ENCODE measurements at places on chromosomes 12 and 14.

- no peak for DNase-seq
Observed at GRCh38 chr12:113932381-113933196, 33.5 kb downstream of the RBM19 start.

DNA sequence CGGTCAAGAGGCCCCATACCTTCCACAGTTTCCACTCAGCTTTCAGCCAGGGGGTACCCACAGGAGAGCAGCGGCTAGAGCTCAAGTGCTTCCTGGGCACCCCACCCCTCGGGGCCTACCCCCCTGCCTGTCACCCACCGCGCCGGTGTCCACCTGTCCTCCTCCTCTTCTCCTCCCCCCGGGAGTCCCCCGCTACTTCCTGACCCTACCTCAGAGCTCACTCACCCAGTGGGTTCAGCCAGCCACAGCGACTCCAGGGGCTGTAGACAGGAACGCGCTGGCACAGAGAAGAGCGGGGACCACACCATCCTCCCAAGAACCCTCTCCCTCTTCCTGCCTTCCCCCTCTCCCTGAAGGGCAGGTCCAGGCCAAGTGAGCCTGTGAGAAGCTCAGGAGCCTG, 123.0 kb downstream of the ESRRB start:
- no peak for DNase-seq

DNA sequence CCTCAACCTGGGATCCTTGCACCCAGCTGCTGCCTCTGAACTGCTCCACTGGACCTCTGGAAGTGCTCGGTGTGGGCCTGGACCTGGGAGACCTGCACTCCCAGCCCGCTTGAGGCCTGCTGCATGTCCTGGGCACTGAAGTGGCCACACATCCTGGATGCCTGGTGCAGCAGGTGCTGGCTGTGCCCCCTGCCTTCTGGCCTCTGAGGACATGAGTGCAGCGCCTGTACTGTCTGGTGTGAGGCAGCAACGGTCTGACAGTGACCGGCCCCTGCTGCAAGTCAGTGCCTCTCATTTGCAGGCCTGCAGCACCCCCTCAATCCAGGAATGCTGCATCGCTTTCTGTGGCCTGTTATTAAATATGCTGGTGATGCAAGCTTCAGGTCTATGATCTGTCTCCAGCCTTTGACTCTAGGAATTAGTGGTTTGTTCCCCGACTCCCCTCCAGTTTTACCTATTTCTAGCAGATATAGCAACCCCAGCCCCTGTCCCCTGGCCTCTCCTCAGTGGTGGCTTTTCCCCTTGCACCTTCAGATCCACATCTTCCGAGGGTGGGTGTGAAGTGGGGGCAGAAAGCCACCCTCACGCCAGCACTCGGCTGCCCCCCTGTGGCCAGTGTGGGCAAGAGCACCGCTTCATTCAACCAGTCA, 3.6 kb downstream of the SMIM41 start:
- DNase-seq = no peak

- no peak for DNase-seq
Observed at GRCh38 chr14:104509673-104510072, 69.9 kb upstream of the C14orf180 start.

GRCh38 chr14:47710581-47710980, 35.2 kb upstream of the MDGA2 start:
- DNase-seq = no peak

DNA sequence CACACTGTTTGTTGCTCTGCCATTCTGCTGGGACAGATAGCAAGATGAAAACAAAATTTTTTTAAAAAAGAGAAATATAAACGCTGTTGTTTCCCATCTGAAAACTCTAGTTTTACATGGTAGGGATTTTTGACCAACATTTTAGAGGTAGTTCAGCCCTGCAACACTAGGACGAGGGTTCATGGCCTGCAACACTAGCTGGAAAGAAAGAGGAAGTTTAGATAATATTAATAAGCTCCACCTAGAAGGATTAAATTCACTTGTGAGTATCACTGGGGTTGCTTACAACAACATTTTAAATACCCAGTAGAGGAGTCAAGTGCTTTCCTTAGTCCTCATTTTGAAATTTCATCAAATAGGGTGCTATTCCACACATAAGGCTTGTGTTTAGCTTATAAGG, 68.2 kb downstream of the SRGAP1 start:
- no peak for DNase-seq

DNA sequence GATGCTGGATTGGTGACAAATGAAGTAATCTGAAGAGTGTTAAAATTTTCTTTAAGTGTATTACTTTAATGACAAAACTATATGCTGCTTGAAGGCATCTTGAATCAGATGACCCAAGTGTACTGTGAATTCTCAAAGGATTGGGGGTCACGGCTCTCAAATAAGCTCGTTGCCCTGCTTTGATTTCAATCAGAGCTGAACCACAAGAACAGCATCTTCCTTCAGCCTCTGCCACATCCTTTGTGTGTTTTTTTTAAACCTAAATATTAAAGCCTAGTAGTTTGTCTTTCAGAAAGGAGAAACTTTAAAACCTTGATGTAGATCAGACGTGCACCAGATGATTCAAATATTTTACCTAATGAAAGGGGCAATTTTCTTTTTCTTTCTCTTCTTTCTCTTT, 11.7 kb downstream of the ELK3 start:
- no peak for DNase-seq

DNA sequence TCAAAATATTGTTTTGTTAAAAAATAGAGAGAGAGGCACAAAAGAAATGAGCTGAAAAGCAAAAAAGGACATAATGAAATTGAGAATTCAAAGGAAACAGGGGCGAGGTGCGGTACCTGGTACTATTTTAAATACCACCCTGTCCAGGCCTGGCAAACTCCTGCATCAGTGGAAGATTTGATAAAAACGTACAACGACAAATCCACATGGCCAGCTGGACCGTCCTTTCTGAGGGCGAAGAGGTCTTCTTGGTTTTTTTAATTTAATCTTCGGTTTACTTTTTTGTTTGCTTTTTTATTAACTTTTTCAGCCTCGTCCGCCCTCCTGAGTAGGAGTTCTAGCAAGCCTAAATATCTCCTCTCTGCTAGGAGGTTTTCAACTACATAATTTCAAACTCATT, 11.9 kb downstream of the BCL11B start:
- DNase-seq = no peak

DNA sequence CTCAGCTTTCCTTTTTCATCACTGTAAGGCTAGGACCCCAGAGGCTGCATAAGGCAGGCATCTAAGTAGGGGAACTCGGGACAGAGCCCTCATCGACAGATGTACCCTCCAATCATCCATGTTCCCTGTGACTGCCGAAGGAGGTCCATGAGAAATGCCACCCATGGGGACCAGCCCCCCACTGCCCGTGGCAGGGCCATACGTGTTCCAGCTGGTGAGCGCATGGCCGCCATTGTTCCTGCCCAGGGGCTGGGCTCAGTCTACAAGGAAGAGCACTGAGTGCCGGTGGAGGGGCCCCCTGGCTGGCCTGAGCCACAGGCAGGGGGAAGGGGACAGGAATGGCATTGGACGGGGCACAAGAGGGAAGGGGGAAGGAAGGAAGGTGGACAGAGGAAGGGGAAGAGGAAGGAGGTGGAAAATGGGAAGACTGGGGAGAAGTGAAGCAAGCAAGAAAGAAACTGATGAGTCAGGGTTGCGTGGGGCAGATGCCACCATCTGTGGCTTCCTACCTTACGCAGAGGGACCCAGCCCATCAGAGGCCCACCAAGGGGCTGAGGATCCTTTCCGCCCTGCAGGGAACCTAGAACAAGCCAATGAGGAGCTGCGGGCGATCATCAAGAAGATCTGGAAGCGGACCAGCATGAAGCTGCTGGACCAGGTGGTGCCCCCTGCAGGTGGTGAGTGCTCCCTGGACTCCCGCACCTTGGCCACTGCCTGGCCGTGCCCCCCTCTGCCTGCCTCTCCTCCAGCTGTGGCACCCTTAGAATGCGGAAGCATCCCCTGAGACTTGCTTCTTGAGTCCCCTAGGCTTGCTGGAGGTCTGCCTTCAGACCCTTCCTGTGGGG, 120.6 kb upstream of the FKBP4 start:
- DNase-seq = no peak

DNA sequence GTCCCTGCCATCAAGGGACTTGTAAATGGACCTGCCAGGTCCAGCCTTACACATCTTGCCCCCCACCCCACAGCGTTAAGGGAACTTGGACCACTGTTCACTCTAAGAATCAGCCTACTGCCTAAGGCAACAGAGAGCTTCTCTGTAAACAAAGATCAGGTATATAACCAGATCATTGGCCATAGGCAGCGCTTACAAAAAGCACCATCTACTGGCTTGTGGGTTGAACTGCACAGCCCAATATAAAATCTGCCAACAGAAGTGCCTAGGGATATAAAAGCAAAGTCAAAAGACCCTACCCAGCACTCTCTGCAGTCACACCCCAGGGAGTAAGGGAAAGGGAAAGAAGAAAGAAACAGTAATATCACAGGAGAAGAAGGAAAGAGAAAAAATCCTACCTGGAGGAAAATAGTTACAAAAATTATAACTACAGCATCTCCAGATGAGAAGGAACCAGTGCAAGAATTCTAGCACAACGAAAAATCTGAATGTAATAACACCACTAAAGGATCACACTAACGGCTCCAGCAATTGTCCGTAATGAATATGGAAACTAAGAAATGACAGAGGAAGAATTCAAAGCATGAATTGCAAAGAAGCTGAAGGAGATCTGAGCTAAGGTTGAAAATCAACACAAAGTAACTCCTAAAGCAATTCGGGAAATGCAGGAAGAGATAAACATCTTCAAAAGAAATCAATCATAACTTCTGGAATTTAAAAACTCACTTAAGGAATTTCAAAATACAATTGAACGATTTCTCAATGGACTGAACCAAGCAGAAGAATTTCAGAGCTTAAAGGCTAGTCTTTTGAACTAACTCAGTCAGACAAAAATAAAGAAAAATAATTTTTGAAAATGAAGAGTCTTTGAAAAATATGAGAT, 95.2 kb upstream of the PCED1B start:
- peak; percentile 51 for DNase-seq

DNA sequence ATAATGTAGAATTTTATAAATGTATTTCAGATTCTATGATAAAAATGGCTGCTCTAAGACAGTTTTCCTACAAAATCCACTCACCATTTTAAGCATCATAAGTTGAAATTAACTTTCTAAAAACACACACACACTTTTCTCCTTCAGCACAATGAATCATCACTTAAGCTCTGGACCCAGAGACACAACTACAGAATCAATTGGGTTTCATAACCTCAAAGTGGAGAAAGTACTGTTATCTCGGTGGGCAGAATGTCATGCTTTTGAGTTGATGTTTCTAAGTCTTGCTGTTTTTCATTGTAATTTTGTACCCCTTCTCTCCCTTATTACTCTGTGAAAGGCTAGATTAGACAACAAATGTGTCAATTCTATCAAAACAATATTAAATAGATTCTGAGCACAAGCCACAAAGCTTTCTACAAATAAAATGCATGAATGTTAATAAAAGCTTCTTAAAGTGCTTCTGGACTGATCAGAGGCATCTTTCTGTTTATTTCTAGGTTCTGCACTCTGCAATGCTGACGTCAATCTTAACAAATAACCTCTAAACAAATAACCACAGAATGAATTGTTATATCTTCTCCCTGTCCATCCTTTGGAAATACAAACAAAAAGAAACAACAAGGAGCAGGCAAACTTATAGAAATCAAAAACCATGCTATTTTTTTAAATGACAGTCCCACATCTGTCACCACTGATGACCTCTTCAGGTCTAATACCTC, 8.2 kb downstream of the IPO8 start:
- DNase-seq = no peak

DNA sequence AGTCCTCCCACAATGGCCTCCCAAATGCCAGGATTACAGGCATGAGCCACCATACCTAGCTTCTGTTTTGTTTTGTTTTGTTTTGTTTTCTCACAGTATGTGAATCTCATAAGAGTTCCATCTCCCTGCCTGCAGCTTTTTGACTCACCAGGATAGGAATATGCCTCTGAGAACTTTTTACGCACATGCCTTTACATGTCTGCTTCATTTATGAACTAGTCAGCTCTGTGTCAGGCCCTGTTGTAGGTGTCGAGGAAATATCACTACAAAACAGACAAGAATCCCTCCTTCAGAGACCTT, 89.0 kb downstream of the BORCS5 start:
- no peak for DNase-seq

DNA sequence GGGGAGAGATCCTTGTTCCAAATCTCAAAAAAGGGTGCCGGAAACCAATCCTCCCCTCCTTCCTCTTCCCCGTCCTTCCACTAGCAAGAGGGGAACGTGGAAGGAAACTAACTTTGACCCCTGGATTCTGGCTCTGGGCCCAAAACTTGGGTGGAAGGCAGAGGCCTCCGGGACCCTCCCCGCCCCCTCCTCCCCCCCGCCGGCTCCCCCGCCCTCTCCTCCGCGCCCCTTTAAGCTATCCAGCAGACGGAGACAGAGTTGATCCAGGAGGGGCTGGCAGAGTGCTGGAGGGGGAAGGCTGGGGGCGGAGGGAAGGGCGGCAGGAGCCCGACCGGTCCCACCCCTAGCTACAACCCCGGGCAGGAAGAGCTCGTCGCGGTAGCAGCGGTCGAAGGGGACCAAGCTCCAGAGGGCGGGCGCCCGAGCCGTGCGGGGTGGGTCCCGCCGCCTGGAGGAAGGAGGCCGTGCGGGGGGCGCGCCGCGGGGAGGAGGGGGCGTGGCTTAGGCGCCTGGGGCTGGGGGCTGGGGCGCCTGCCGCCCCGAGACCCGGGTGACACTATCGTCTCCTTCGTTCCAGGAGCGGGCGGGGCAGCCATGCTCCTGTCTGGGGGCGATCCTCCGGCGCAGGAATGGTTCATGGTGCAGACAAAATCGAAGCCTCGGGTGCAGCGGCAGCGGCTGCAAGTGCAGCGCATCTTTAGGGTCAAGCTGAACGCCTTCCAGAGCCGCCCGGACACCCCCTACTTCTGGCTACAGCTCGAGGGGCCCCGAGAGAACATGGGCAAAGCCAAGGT, at the start of gene NYNRIN:
NYNRIN (plus strand) TSS at position 351 of the 794 bp plus-strand sequence; CDS start at position 595, 244 bp downstream.
- DNase-seq = peak; percentile 59

- DNase-seq = no peak
Observed at GRCh38 chr12:116320791-116321217, 43.3 kb upstream of the MED13L start.

DNA sequence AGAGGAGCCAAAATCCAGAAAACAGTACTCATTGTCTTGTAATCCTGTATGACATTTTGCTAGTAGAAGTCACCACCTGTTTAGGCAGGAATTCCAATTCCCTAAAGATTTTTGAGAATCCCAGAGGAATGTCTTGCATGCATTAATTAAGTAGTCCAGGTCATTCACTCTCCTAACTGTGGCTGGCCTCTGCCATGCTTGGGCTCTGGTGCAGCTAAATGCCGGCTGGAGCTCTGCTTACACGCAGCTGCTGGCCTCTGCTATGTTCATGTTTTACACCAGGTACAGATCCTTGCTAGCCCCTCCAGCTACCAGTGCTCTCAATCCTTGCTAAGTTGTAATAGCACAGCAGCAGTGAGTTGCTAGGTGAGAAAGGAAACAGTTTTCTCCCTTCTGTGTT, 16.3 kb upstream of the HIF1A start:
- no peak for DNase-seq

DNA sequence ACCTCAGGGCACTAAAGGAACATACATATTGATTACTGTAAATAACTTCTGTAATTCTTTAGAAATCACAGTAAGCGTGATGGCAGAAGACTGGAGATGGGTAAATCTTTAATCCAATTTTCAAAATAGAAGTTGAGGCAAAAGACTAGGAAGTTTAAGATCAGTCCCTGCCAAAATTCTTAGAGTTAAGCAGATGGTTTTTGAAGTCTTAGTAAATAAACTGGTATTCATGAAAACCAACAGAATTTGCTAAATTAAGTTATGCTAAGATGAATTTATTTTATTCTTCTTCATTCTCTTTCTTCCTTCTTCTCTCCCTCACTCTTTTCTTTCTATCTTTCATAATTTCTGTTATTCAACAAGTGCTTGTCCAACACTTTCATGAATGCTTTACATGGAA, 98.4 kb upstream of the GARIN6 start:
- no peak for DNase-seq

- no peak for DNase-seq
Observed at GRCh38 chr12:131720921-131721320, 10.0 kb downstream of the SFSWAP start.

All from ureter (tissue), 1 donor.